WTC11 (cell line): ENCODE measurements at places on chromosomes 1 and 21.
A peak's percentile ranks its signal among the peaks of the same experiment; 100 is the strongest.

GRCh38 chr1:73824065-73824464 is 373.9 kb downstream of the LRRIQ3 start:
- no peak for DNase-seq

DNA sequence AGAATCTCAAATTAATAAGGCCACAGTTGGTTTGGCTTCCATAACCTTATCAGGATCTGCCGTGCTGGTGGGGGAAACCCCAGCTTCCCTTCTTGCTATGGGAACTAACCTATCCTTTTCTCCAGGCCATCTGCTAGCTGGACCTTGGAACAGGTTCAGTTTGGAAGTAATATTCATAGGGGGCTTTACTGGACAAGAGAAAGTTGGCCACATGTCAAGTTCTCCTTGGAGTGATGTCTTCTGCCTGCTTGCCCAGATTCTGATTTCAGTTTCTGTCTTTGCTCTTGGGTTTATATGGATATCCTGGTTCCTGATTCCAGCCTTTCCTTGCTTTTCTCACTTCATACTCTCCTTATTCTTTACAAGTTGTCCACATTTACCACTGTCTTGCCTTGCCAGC is 279.6 kb downstream of the ASTN1 start:
- DNase-seq, result no peak

- DNase-seq, result peak; percentile 67
Observed at GRCh38 chr1:7218210-7218832, 433.1 kb downstream of the CAMTA1 start.

DNA sequence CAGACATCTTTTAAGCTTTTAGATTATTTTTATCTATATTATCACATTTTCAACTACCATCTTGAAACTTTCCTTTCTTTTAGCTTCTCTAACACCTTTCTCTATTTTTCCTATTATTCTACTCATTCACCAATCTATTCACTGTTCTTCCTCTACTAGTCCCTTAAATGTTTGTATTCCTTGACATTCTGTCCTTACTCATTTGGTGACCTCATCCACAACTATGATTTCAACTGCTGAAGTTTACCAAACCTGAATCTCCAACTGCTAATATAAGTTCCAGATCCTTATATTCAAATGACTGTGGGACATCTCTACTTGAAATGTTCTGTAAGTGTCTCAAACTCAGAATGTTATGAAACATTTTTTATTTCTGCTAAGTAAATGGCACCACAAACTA is 49.2 kb downstream of the TUT4 start:
- no peak for DNase-seq

DNA sequence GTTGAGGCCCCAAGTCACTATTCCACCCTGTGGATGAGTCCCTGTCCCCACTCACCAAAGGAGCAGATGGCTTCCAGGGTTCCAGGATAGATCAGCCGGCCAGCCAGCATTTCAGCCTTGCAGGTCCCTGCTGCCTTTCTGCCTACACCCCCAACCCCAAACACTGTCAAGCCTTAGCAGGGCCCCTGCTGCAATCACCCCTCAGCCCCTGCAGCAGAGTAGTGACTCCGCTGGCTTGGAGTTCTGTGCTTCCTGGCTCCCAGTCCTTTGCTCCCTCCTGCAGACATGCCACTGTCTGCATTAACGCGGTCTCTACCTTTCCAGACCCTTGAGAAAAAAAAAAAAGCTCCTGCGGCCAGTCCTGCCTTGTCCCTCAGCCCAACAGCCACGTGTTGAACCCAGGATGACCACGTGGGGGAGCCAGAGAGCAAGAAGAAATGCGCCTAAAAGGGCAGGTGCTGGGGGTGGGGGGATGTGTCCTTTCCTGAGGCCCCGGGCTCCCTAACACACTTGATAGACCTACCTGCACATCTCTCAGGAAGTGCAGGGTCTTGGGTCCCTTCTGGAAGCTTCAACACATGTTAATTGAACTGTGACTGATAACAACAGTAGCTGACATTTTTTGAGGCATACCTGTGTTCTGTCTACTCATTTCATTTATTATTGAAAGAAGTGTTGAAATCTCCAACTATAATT is 37.4 kb downstream of the RASSF5 start:
- peak; percentile 96 for DNase-seq

GRCh38 chr21:44294391-44295162 is 5.3 kb upstream of the PFKL start:
- DNase-seq, result no peak
